ENCODE measurements at places on chromosomes 4 and X.

GRCh38 chr4:105050896-105051295 is 95.8 kb upstream of the TET2 start:
- DNase-seq: no peak

DNA sequence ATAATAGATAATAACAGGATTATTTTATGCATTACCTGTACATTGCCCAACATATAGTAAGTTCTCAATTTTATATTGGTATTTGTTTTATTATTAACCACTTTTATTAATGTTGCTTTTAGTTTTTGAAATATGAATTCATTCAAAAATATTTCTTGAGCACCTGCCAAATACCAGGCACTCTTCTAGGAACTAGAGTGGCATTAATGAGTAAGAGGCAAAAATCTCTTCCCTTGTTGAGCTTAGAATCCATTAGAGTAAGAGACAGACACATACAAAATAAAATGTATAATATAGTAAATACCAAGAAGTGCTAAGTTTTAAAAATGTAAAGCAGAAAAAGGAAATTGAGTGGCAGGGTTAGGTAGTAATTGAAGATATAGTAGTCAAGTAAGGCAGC is 45.8 kb downstream of the TET2 start:
- DNase-seq: no peak

- DNase-seq: no peak
Observed at GRCh38 chr4:163523791-163524365, 29.4 kb downstream of the TMA16 start.

DNA sequence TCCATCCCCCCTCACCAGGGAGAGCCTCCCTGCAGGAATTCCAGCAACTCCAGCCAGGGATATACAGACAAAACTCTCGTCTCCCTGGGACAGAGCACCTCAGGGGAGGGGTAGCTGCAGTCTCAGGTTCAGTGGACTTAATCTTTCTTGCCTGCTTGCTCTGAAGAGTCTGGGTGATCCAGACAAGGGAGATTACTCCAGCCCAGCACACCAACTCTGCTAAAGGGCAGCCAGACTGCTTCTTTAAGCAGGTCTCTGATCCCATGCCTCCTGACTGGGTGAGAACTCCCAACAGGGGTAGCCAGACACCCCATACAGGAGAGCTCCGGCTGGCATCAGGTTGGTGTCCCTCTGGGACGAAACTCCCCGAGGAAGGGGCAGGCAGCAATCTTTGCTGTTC is 888.7 kb downstream of the RAB28 start:
- no peak for DNase-seq

DNA sequence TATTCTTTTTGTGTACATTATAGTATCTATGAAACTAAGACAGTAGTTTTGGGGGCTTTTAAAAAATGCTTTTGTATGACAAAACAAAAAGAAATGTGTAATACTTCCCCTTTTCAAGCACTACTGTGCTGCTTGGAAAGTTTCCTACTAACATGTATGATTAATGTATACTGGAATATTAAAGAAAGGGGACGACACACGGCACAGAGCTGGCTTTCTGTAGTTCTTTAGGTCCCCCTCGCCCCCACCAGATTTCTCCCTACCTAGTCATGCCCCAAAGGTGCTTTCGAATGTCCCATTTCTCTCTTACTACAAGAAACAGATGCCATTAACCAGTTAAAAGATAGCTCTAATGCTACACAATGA is 1.6 kb upstream of the AP1S2 start:
- no peak for DNase-seq

DNA sequence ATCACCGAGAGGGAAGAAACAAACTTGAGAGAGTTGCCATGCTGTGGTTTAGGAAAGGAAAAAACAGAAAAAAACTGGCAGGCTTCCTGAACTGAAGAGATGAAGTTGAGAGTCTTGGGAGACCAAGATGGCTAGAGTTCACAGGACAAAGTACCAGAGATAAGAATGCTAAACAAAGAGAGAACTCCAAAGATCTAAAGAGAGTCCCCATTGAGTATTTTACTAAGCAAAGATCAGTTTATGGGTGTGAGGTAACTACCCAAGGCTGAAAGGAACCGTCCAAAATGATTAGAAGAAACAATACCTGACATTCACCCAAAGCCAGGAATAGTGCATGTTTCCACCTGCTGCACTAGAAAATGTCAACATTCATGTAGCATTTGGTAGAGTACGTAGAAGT is 21.8 kb upstream of the COX7B2 start:
- no peak for DNase-seq

DNA sequence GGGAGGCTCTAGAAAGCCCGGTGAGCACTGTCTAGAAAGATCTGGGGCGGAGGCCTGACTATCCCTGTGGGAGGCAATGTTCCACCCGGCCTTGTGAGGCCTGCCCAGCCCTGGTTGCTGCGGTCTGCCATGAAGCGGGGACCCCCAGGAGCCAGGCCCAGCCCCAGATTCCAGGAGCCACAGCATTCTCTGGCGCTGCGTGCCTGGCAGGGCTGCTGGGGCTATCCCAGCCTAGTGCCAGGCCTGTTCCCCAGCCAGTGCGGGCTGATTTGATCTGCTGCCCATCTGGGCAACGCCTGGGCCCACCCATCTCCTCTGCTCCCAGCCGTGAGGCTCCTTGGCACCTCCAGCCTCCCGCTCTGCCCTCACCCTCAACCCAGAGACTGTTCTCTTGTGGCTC is 19.6 kb downstream of the ATP2B3 start:
- no peak for DNase-seq

- no peak for DNase-seq
Observed at GRCh38 chrX:96447161-96447560, 237.5 kb upstream of the DIAPH2 start.

- DNase-seq: no peak
Observed at GRCh38 chrX:77441033-77441432, 6.2 kb upstream of the FGF16 start.

- no peak for DNase-seq
Observed at GRCh38 chr4:151284534-151285245, 7.7 kb downstream of the PRSS48 start.

GRCh38 chrX:132493095-132493494 is 4.3 kb upstream of the MBNL3 start:
- DNase-seq: no peak

DNA sequence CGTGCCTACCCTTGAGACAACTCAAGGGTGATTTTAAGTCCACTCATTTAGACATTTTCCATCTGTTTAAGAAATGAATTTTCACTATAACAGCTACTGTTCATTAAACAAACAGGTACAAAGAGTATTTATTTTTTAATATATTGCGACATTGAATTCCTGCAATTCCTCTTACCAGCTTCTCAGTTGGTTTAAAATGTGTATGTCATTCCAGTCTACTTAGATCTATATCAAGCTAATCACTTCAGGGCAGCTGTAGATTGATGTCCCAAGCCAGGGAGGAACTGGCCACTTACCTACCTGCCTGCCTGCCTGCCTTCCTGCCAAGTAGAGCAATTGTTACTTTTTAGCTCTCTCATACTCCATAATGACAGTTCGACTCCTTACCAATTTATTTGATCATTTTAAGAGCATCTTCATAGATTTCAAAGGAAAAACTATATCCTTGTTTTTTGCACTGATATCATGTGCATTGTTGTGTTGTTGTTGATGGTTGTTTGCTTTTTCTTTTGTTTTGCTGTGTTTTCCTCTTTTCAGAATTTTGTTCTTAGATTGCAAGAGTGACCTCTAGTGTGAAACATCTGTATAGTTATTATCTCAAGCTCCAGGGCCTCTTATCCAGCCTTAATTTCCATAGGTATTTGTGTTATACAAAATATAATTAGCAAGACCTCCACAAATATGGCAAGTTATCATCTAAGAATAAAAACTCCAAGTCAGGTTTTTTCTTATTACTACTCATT is 120.9 kb upstream of the NRK start:
- no peak for DNase-seq

DNA sequence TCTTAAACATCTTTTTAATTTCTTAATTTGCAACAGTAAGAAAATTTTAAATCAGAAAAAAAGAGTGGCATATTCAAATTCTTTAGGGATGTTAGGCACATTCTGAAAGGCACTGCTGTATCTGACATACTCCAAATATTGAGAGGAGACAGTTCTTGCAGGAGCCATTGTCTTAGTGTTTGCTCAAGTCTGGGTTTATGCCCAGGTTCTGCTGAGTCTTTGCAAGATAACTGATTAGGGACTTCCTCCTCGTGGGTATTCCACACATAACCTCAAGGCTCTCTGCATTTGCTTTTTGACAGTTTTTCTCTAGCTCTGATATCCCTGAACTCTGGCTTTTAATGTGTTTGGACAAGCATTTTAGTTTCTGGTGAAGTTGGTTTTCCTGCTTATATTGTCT is 52.6 kb downstream of the RPS3A start:
- no peak for DNase-seq

DNA sequence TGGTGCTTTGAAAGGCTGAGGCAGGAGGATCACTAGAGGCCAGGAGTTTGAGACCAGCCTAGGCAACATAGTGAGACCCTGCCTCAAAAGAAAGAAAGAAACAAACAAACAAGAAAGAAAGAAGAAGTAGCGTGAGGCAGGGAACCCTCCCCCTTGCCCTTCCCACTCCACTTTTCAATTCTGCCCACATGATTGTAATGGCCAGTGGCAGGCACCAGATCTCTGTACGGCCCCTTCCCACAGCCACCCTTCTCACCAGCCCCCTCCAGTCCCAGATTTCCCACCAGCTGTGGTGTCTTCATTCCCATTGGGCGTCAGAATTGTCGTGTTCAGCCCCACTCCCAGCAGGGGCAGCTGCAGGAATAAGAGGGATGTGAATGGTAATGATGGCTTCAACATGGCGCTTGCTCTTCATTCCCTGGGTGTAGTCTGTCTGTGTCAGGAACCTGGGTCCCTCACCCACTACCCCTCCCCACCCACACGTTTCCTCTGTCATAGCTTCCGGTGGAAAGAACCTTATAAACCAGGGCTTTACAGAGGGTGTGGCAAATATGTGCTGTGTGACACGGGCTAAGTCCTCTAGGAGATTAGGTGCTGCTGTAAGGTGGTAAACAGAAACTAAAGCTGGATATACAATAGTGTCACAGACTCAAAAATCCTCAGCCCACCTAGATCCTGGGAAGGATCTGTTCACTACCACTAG is at the start of gene IL2RG:
IL2RG (minus strand) TSS at position 437 of the 703 bp plus-strand sequence; CDS start at position 399, 38 bp downstream.
- no peak for DNase-seq

GRCh38 chr4:140645614-140646412 is 77.1 kb upstream of the UCP1 start:
- no peak for DNase-seq

- no peak for DNase-seq
Observed at GRCh38 chrX:48696909-48697727, 584 bp downstream of the SUV39H1 start.

GRCh38 chr4:148164557-148164956 is 277.7 kb downstream of the NR3C2 start:
- DNase-seq: no peak

GRCh38 chr4:143383005-143383574 is 46.4 kb downstream of the GAB1 start:
- DNase-seq: no peak

- DNase-seq: no peak
Observed at GRCh38 chrX:48616576-48616975, 19.3 kb downstream of the WDR13 start.

- no peak for DNase-seq
Observed at GRCh38 chr4:91502365-91502764, 801.4 kb upstream of the GRID2 start.

GRCh38 chr4:99383833-99384392 is 31.4 kb upstream of the ADH1C start:
- DNase-seq: no peak
